Renal cortical epithelial cell (primary cell): ENCODE measurements at places on chromosomes 11 and 22.

GRCh38 chr11:75949023-75949672 is 134.1 kb downstream of the UVRAG start:
- no peak for DNase-seq

- no peak for DNase-seq
Observed at GRCh38 chr22:48952256-48953102, 875.2 kb downstream of the BRD1 start.

- no peak for DNase-seq
Observed at GRCh38 chr22:50731811-50732624, 6.0 kb upstream of the ACR start.

DNA sequence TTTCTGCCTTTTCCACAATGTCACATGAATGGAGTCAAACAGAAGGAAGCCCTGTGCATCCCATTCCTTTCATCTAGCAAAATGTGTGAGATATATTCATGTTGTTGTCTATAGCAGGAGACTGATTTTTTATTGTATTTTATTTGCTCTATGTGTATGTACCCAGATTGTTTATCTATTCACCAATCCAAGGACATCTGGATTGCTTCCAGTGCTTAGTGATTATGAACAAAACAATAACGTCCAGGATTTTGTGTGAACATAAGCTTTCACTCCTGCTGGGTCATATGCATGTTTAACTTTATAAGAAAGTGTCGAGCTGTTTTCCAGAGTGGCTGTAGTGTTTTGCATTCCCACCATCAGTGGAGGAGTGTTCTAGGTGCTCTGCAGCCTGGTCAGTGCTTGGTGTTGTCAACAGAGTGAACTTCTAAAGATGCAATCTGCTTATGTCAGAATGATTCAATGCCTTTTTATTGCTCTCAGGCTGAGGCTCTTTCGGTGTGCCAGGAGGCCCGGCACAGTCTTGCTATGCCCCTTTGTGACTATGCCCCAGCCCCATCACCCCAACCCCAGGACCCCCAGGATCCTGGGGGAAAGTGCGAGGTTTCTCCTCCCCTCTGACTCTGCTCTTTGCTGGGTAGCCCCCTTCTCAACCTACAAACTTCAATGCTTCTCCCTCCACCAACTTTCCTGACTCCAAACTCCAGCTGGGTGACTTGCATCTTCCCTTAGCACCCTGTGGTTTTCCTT is 19.9 kb upstream of the SYT13 start:
- DNase-seq: no peak

DNA sequence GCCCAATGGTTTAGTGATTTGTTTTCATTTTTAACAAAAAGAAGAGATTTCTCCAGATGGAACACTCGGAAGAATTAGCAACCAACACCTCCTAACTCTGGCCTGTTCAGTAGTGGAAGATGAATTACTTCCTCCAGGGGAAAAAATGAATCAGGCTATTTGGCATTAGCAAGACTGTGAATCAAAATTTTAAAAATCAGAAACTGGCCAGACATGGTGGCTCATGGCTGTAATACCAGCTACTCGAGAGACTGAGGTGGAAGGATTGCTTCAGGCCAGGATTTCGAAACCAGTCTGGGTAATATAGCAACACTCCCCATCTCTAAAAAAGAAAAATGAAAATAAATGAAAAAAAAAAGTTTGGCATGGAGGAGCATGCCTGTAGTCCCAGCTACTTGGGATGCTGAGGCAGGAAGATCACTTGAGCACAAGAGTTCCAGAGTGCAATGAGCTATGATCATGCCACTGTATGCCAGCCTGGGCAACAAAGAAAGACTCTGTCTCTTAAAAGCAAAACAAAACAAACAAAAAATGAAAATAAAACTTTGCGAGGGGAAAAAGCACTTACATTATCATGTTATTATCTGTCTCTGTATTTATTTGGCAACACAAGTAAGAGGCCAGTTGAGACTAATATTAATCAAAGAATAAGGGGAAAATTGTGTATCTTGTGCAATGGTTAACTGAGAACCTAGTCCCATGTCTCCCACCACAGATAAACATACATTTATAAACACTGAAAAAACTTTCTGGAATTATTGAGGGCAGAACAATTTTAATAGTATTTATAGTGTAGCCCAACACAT is 796.3 kb upstream of the ANO3 start:
- DNase-seq: no peak

- no peak for DNase-seq
Observed at GRCh38 chr11:111098091-111098490, 147.4 kb upstream of the POU2AF2 start.

- DNase-seq: no peak
Observed at GRCh38 chr11:132683602-132684001, 848.7 kb downstream of the OPCML start.

DNA sequence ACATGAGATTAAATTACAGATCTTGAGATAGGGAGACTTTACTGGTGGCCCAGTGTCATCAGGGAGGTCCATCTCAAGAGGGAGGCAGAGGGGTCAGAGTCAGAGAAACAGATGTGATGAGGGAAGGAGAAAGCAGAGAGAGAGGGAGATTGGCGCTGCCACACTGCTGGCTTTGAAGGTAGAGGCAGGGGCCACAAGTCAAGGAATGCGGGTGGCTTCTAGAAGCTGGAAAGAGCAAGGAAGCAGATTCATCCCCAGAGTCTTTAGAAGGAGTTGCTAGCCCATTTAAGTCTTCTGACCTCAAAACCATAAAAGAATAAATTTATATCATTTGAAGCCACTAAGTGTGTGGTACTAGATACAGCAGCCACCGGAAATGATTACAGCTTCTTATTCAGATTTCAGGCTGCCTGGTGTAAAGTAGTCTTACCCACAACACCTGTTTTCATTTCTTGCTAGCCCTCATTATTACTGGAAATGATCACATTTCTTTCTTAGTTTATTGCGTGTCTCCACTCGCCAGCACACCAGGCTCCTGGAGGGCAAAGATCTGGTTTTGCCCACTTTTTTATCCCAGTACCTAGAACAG is 12.6 kb upstream of the SERPINH1 start:
- DNase-seq: no peak

- no peak for DNase-seq
Observed at GRCh38 chr11:119779195-119780071, 50.4 kb upstream of the NECTIN1 start.

DNA sequence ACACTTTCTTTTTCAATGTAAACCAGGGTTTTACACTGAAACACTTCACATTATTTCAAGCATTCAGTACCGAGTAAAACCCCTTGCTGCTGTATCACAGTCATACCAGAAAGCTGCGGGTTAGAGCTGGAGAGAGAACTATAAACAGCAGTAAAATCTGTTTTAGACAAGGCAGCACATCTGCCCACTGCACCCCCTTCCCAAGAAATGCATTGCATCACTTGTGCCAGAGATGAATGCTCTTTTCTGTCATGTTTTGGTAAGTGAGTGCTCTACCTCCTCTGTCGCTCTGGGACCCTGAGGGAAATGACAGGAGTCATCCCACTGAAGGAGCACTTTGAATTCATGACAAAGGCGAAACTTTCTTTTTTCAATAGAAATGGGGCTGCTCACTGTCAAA is 107.2 kb downstream of the MAML2 start:
- no peak for DNase-seq

GRCh38 chr11:119519796-119520195 is 96.8 kb upstream of the THY1 start:
- DNase-seq: no peak

- no peak for DNase-seq
Observed at GRCh38 chr11:11426226-11426952, 73.3 kb upstream of the CSNK2A3 start.

DNA sequence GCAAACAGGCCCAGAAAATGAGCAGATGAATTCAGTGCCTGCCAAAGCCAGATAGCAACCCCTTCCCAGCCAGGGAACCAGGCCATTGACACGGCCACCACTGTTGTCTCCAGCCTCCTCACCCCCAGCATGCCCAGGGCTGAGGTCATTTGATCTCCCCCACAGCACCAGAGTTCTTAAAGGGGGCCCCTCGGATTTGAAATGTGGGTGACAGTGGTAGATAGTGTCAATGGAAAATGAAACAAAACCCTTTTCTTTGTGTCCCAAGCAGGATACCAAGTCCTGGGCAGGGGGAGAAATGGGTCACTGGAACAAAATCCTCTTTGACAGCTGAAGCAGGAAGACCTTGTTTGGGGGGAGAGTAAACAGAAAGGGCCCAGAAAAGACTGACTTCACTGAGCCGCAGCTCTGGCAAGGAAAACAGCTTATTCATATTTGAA is 14.3 kb upstream of the ACCSL start:
- no peak for DNase-seq

- DNase-seq: no peak
Observed at GRCh38 chr11:65254724-65255123, 7.0 kb upstream of the POLA2 start.

DNA sequence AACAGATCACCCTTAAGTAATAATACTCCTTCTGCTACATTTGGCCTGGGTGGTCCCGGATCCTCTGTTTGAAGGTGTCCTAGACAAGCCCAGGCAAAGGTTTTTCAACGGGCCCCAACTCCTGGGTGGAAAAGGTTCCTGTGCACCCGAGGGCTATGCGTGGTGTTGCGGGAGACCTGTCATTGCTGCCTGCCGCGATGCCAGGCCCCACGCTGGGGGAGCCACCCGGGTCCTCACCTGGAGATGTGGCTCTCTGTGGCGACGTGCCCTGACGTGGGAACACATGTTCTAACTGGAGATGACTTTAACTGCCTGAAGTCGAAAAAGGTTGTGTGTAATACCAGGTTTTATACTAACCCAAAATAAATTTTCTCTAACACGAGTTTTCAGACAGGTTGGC is 467.1 kb downstream of the NTM start:
- no peak for DNase-seq

DNA sequence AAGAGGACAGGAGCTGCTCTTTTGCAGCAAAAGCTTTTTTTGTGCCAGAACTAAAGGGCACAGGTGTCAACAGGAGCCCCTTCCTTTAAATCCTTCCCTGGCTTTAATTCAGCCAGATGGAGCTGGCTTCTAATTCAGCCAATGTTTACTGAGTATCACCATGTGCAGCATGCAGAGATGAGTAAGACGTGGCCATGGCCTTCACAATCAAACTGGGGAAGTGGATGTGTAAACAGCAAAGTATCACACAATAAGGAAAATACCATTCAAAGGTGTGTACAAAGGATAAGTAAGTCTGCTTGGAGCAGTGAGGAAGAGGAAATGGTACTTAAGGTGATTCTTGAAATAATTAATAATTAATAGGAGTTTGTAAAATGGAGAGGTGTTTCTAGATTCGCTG is 243.4 kb downstream of the NXPE2 start:
- DNase-seq: no peak

DNA sequence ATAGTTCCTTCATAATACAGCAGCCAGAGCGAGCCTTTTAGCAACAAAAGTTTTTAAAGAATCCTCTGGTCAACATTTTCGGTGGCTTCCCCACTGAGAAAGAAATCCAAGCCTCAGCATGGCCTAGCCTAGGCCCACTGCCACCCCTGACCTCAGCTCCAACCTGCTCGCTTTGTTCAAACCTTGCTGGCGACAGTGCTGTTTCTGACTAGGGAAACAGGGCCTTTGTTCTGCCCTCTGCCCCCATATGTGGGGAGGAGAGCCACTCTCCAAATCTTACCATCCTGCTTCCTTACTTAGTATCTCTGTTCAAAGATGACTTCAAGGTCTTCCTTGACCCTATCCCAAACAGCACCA is 95.8 kb downstream of the CCDC83 start:
- no peak for DNase-seq

DNA sequence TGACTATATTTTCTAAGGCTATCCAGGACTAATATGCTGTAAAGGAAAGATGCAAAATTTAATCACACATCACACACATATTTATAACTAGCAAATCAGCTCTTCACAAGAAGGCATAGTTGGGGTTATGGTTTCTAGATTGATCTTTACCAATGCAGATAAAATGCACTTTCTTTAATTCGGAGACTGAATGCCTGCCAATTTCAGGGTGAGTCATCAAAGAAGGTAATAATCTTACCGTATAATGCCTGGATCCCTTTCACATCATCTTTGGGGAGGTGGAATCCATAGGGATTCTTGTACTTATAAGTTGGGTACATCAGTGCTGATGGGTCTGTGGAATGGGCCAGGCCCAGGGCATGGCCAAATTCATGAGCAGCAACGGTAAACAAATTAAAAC is 16.4 kb downstream of the MMP20 start:
- no peak for DNase-seq

DNA sequence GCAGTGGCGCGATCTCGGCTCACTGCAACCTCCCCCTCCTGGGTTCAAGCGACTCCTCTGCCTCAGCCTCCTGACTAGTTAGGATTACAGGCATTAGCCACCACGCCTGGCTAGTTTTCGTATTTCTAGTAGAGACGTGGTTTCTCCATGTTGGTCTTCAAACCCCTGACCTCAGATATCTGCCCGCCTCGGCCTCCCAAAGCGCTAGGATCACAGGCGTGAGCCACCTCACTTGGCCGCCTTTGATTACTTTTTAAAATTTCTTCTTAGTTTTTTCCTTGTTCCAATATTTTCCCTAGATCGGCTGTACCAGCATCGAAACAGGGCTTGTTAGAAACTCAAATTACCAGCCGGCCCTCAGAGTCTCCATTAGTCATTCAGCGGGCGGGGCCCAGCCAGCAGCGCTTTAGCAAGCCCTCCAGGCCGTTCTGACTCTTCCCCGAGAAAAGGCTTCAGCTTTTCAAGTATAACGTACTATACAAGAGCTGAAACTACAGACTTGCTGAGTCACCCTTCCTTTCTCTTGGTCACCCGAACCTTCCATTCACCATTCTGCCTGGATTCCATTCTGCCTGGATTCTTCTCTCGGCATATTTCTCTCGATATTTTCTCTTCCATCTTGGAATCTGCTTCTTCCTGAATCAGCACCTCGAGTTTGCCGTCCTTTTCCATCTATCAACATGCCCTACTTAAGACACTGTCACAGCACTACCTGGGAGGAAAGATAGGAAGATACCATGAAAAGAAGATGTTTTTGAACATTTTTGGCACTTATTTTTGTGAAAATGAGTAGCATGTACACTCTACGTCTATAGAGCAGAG is 6.7 kb upstream of the CAPRIN1 start:
- peak; percentile 75 for DNase-seq

- DNase-seq: no peak
Observed at GRCh38 chr11:24373516-24373915, 123.3 kb upstream of the LUZP2 start.

- DNase-seq: peak; percentile 75
Observed at GRCh38 chr11:124961972-124962609, 8.1 kb downstream of the CCDC15 start.

DNA sequence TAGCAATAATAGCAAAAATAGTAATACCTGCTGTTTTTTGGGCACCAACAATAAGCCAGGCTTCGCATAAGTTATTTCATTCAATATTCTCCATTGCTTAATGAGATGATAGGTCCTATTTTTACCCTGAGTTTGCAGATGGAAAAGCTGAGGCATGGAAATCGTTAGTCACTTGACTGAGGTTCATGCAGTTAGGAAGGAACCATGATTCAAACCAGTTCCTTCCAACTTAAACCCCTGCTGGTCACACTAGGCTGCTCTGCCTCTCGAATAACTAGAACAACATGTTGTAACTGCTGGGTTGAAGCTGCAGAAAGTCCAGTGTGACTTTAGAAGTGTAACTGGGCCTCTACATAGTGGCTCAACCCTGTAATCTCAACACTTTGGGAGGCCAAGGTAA is 69.3 kb downstream of the SEZ6L start:
- no peak for DNase-seq
